Inflammatory macrophage treated with lipopolysaccharide for 4 hours (primary cell): ENCODE measurements at places on chromosomes 7 and 10.

DNA sequence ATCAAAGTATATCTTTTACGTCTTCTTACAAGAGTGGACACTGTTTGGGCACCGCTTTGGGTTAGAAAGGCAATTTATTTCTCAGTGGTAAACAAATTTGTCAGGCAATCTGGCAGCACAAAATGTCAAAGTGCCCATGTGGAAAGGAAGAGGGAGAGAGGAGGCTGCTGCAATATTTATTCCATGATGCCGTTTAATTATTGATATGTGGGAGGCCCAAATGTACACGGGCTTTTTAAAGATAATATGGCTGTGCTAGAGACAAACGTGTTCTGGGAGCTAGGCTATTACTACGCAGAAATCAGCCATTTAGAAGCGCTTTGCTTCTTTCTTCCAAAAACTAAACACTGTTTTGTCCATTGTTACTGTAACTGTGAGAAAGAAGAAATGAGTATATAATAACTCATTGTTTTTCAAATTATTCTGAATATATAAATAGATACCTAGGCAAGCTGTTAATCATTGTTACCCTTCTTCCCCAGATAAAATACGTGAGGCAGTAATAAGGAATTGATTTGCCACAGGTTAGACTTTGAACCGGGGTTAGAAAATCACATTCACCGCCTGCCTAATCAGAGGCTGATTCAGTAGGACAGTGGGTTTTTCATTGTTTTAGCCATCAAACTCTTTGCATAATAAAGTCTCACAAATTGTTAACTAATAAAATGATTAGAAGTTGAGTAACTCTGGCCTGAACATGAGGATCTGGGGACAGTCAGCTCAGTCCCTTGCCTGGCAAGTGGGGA is 116.5 kb upstream of the FRMD4A start:
- DNase-seq, result no peak

- DNase-seq, result no peak
These were observed 63.6 kb downstream of the MACC1 start for GRCh38 chr7:20153567-20153966.

GRCh38 chr7:109020251-109020650 is 450.6 kb downstream of the DNAJB9 start:
- DNase-seq, result no peak

GRCh38 chr7:140053812-140054539 is 8.8 kb downstream of the PARP12 start:
- DNase-seq, result peak; percentile 56

DNA sequence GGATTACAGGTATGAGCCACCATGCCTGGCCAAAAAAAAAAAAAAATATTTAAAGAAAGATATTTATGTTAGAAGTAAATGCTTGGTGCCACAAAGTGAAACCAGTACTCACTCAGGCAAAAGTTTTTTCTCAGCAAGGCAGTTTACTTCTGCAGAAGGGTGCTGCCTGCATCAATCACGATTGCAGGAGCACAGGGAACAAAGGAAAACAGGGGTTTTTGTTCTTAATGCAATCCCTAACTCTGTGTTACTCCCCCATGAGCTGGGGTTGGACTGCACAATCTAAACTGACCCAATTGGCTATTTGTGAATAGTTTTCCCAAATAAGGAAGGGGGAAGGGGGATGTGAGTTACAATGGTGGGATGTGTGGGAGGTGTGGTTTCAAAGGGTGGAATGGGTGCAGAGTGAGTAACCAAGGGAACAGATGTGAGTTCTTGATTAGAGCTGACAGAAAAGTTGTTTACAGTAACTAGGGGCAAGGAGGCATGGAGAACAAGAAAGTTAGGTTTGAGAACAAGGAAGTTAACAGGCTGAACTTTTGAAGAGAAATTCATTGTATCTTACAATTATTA is 255.4 kb downstream of the TYW1 start:
- no peak for DNase-seq

DNA sequence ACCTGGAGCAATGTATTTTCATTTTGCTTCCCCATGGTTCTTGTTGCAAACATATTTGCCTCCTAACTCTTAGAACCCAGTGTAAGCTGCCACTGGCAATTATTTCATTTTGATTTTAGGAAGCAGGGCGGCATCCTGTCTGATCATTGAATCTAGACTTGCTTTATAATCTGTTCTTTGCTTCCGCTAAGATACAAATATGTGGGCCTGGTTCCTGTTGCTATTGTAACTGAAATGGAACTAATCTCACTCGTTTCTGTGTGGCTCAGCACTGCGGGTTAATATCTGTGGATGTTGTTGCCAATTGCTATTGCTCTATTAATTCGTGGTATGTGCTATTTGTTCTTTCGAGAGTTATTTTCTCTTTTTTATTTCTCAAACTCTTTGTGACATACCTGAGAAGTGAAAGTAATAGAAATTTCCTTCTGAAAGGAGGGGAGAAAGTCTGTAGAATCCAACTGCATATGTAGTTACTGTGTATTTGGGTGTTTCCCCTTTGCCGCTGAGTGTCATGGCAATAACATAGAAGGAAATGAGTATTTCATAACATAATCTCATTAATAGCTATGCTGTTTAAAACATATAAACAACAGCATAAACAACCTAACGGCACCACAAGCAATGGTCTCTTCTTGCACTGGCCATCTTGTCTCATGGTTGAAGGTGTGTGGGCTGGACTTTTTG is 62.4 kb downstream of the FZD1 start:
- no peak for DNase-seq

- peak; percentile 41 for DNase-seq
These were observed 25.1 kb upstream of the GHRHR start for GRCh38 chr7:30938435-30939316.

DNA sequence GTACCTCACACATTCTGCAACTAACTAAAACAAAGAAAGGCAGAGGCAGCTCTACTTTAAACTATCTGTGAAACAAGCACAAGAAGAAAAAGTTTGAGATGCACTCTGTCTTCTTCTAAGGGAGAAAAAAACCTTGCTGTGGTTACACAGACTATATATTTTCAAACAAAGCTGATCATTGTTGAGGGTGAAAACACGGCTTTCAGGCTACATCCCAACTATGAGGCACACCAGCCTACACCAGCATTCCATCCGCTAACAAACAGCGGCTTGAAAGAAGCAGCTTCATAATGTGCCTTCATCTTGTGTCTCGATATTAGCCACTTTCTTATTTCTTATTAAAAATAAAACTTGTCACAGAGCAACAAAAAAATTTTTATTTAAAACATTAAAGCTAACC is 79.1 kb downstream of the USP6NL start:
- no peak for DNase-seq
